Foreskin melanocyte (primary cell): ENCODE measurements at places on chromosomes 12 and 14.
A peak's percentile ranks its signal among the peaks of the same experiment; 100 is the strongest.

GRCh38 chr12:74890237-74890599, 319.4 kb downstream of the KCNC2 start:
- peak; percentile 43 for DNase-seq

GRCh38 chr14:50447461-50447860, 50.8 kb upstream of the CDKL1 start:
- no peak for DNase-seq

DNA sequence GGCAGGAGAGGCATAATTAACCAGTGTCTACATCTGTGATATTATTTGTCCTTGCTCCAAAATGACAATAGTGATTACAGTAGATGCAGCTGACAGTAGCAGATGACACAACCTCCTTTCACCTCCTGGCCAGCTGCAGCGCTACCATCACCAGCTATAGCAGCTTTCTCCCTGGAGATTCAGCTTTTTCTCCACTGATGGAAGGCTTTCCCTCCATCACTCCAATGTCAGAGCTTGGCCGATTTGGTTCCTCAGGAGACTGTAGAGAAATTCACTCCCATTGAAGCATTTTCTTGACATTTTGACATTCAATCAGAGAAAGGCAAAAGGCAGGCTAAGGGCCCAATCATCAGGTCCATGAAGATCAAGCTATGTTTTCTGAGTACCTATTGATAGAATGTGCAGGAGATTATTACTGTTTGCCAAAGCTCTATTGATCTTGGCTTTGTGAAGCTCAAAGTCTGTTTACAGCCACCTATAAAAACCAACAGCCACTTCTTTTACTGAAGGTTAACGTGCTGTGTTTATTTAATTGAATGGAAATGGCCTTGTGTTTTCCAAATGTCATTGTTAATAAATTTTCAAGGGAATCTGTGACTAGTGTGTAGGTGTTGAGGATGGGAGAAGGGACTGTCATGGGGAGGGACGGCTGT, 785.1 kb downstream of the DIO2 start:
- no peak for DNase-seq

- no peak for DNase-seq
Measured at GRCh38 chr14:101461891-101462290, 99.4 kb upstream of the DIO3 start.

GRCh38 chr14:59465316-59466135, at the start of gene GPR135:
Gene GPR135, minus strand, starts transcription at chr14:59465380. Its CDS starts 154 bp downstream, at chr14:59465226.
- no peak for DNase-seq

- no peak for DNase-seq
Measured at GRCh38 chr12:92739113-92739512, 36.3 kb downstream of the PLEKHG7 start.

DNA sequence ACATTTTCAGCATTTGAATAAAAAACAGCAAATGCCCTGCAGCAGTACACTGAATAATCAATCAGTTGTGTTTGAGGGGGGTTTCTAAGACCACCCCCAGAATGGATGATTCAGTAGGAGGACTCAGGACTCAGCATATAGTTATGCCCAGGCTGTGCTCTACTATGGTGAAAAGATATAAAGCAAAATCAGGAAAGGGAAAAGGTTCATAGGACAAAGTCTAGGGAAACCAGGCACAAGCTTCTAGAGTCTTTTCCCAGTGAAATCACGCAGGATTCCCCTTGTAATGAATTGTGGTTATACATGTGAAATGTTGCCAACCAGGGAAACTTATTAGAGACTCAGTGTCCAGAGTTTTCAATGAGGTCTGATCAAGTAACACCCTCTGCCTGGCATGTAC, 25.0 kb upstream of the SLC17A8 start:
- DNase-seq, result no peak

- no peak for DNase-seq
Measured at GRCh38 chr12:52066346-52067080, 3.3 kb upstream of the ATG101 start.

DNA sequence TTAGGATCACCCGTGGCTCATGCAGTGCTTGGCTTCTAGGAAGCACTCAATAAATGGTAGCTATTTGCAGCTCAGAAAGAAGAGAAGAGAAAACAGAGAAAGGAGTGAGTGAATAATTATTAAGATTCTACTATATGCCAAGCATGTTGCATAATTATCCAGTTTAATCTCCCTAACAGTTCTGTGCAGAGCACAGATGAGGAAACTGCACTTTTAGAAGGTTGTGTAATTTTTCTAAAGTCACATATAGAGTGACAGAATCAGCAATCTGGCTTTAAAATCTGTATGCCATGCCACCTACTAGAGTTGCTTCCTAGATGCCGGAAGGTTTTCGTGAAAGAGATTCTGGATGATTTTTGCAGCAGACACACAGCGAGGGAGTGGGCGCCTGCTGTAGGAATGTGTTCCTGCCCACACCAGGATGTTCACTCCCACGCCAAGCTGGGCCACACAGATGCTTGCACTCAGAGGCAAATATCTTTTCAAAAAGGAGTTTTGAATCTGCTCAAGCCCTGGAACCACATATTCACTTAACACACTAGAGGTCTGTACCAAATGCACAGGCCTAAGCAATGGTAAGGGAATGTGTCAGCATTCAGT, 50.2 kb upstream of the SMCO2 start:
- no peak for DNase-seq

GRCh38 chr14:104797115-104798044, 1.8 kb upstream of the AKT1 start:
- DNase-seq, result no peak

DNA sequence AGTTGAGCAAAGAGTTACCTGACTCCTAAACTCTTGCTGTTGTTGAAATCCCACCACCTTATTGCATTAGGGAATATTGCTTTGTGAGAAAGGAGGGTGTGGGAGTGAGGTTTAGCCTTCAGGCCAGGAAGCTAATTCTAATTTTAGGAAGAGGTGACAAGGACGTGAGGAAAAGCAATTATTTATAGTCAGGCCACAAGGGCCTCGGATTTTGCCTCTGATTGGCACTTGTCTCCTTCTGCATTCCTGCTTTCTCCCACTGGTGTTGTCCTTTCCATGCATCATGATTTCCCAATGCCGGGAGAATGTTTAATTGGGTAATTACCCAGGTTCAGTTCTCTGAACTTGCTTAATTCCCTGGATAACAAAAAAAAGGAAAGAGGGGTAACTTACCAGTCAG, 37.9 kb upstream of the SLC38A2 start:
- DNase-seq, result no peak

- DNase-seq, result no peak
Measured at GRCh38 chr12:106747973-106748436, 26.5 kb upstream of the RIC8B start.

- DNase-seq, result no peak
Measured at GRCh38 chr12:4006743-4007142, 133.5 kb upstream of the PARP11 start.

DNA sequence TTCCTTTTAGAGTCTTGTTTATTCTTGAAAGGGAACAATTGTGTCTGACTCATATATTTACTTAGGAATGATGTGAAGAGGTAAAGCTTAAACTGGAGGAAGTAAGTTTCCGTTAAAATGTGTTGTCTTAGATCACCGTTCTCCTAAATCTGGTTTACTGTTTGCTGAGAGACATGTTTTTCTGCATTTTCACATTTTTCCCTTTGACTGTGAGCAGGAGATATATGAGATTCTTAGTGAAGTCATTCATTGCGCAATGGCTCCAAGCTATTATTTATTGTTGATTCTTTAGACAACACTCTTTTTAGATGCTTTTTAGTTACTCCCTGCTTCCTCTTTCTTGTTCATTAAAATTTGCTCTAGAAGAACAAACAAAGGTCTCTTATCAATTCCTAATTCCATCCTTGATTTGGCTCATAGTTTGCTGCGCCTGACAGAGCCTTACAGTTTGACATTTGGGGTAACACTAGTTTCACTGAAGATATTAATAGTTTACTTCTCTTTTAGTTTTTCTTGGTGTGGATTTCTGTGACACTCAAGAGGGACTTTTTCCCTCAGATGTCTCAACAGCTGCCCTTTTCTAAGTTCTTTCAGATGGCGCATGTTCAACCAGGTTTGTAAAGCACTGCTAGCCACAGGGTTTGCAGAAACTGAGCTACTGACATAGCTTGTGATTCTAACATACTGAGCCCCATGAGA, 11.4 kb downstream of the CLECL1 start:
- peak; percentile 76 for DNase-seq

DNA sequence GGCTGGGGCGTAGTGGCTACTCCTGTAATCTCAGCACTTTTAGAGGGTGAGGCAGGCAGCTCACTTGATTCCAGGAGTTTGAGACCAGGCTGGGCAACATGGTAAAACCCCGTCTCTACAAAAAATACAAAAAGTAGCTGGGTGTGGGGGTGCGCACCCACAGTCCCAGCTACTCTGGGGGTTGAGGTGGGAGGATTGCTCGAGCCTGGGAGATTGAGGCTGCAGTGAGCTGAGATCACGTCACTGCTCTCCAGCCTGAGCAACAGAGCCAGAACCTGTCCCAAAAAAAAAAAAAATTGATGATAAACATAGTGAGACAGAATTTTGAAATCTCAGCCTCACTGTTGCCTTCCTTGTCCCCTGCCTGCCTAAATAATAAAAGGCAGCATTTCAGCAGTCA, 40.0 kb downstream of the PTPN11 start:
- no peak for DNase-seq

DNA sequence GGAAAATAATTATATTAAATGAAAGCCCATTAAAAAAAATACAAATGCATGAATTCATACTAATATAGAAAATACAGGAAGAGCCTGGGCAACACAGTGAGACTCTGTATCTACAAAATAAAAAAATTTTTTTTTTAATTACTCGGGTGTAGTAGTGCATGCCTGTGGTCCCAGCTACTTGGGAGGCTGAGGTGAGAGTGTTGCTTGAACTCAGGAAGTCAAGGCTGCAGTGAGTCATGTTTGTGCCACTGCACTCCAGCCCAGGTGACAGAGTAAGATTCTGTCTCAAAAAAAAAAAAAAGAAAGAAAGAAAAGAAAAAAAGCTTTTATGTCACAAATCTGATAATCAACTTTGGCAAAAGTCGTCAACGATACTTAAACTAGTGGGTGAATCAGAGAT, 80.6 kb upstream of the PLEKHA5 start:
- DNase-seq, result no peak

GRCh38 chr14:93546642-93547041, 115.9 kb downstream of the UNC79 start:
- no peak for DNase-seq

DNA sequence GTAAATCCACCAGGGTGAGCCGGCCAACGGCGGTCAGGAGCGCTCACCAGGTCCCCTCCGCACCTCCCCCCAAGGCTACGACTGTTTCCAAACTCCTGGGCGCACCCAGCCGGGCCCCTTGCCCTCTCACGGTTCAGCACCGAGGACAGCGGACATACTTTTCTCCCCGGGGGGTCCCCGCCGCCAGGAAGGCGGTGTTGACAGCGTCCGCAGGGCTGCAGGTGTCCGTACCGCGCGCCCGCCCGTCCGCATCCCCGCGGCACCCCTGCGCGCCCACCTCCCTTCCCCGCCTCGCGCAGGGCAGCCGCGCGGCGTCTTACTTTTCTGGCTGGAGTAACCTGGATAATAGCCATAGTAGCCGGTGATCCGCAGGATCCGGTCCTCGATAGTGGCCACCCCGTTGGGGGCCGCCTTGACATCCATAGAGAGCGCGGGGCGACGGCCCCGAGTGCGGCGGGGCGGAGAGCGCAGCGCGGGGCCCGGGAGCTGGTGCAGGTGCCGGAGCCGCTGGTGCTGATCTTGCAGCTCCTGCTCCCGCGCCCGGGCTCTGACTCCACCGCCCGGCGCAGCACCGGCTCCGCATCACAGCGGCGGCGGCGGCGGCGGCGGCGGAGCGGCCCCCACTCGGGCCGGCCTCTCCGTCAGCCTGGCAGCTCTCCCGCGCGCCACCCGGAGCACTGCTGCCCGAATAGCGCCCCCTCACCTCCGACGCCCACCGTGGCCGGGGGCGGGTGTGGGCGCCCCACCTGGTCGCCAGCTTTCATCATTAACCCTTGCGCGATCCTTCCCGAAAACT, at the start of gene SLC35F4:
Gene SLC35F4, minus strand, starts transcription at position 690 of the 796 bp plus-strand sequence.
- DNase-seq, result no peak

DNA sequence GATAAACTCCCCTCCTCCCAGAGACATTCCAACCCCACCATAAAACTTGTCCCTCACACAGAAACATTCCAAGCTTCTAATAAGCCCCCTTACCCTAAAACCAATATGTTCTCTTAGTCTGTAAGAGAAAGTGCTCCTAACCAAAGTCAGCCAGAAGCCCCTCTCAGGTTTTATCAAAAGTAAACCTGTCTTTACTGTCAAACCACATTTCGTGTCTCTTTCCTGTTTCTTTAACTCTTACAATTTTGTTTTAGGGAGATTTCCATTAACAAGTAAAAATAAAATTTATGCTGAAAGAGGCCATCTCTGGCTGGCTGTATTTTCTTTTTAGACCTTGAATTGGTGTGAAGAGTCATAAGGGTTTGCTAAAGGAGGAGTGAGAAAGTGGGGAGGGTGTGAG, 29.8 kb upstream of the CAPRIN2 start:
- DNase-seq, result no peak

GRCh38 chr14:53152184-53152886, 788 bp downstream of the DDHD1 start:
- peak; percentile 29 for DNase-seq

GRCh38 chr14:99284254-99285004, 12.4 kb upstream of the BCL11B start:
- no peak for DNase-seq

- peak; percentile 87 for DNase-seq
Measured at GRCh38 chr14:74571901-74572725, 39.9 kb downstream of the LTBP2 start.

GRCh38 chr12:65695113-65695865, 129.0 kb upstream of the HMGA2 start:
- peak; percentile 96 for DNase-seq

GRCh38 chr12:27730097-27730588, 19.5 kb downstream of the MRPS35 start:
- no peak for DNase-seq

- DNase-seq, result peak; percentile 44
Measured at GRCh38 chr14:50830044-50830931, 674 bp downstream of the NIN start.

GRCh38 chr14:105069871-105070759, 4.9 kb upstream of the GPR132 start:
- no peak for DNase-seq

DNA sequence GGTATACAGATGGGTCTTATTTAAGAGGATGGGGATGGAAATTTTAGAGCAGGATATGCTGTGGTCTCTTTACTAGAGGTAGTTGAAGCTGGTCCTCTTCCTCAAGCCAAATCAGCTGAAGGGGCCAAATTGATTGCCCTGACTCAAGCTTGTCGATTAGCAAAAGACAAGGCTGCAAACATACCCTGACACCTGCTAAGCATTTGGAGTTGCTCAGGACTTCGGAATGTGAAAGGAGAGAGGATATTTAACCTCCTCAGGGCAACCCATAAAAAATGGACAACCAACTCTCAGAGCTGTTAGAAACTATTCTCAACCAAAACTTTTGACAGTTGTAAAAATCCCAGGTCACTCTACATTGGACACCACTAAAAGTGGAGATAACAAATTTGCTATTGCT, 15.6 kb downstream of the PTGDR start:
- DNase-seq, result no peak
